ENCODE measurements at places on chromosomes 12 and 14.
A peak's percentile ranks its signal among the peaks of the same experiment; 100 is the strongest.

- no peak for DNase-seq
Measured at GRCh38 chr14:86217523-86217922, 687.6 kb downstream of the FLRT2 start.

GRCh38 chr12:52207895-52208294, 16.1 kb upstream of the KRT80 start:
- DNase-seq = no peak

GRCh38 chr12:46915082-46915481, 89.3 kb upstream of the SLC38A4 start:
- DNase-seq = no peak

DNA sequence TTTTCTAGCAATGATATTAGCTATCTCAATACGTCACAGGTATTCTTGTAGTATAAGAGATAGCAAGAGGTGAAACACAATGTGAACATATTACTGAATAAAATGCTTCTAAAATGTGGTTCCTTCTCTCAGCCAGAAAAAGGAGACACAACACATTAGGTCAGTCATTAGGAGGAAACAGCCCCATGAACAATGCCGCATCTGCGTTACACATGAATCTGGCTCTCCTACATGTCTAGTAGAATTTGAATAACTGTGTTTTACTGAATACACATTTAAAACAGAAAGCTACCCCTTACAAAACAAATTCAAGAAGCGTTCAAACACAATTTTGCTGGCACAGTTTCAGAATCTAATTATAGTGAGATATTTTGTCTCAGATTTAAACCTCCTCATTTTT, 51.6 kb downstream of the EFCAB11 start:
- no peak for DNase-seq

- no peak for DNase-seq
Measured at GRCh38 chr12:66071549-66071948, 59.0 kb downstream of the LLPH start.

DNA sequence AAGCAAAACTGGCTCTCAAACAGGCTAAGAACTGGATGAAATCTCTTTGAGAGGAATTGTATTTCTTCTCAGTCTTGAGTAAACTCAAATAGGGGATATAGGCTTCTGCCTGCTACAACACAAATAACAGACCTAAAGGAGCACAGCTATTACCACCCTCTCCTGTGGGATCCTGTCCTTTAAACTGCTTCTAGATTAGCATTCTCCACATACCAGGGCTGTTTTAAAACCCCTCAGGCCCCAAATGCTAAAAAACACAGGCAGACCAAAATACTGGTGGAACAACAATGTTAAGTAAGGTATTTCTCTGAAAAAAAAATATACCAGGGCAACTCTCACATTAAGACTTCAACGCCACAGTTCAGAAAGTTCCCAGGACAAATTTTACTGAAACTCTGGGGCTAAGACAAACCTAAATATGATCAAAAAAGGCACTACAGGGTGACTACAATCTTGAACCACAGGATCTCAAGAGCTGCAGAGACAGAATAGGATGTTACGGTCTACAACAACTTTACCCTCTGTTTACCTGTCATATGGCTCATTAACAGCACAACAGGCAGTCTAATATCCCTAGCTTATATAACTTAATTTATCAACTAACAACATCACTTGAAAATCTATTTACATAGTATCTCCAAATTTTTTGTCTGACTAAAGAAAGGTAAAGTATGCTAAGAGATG, 7.2 kb downstream of the CPNE8 start:
- DNase-seq = no peak

DNA sequence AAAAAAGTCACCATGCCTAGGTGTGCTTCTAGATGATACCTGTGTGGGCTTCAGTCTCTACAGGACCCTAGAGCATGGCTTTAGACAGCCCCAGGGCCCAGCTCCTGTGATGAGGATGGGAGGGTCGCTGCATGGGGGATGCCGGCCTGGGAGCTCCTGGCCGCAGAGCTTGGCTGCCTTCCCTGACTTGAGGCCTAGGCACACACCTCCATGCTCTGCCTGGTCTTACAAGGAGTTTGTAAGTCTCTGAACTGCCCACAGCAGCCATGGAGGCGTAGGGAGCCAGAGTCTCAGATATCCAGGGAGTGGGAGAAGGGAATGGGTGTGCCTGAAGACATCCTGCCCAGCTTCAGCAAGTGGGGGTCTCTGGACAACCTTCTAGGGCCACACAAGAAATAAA, 149.5 kb upstream of the MYL2 start:
- DNase-seq = no peak

GRCh38 chr14:55427439-55427838, 13.0 kb downstream of the TBPL2 start:
- no peak for DNase-seq

- no peak for DNase-seq
Measured at GRCh38 chr14:36167431-36167830, 9.1 kb downstream of the PTCSC3 start.

GRCh38 chr14:49966304-49966809, 73.5 kb downstream of the ARF6 start:
- no peak for DNase-seq

DNA sequence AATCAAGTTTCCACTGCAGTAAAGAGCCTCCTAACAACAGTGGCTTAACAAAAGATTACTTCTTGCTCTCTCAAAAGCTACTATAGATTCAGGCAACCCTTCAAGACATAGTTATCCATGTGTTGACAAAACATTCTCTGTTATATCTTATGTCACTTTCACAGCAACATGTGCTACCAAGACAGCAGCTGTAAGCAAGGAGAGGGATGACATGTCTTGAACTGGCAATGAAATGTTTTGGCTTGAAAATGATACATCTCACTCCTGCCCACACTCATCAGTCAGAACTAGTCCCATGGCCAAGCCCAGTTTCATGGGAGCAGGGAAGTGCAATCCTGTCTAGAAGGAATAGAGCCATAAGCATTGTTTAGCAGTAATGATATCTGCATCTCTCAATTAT, 10.7 kb upstream of the GRIN2B start:
- DNase-seq = no peak

- peak; percentile 60 for DNase-seq
Measured at GRCh38 chr12:98373025-98373554, 142.3 kb upstream of the TMPO start.

- DNase-seq = no peak
Measured at GRCh38 chr12:124756760-124757159, 106.9 kb downstream of the SCARB1 start.

DNA sequence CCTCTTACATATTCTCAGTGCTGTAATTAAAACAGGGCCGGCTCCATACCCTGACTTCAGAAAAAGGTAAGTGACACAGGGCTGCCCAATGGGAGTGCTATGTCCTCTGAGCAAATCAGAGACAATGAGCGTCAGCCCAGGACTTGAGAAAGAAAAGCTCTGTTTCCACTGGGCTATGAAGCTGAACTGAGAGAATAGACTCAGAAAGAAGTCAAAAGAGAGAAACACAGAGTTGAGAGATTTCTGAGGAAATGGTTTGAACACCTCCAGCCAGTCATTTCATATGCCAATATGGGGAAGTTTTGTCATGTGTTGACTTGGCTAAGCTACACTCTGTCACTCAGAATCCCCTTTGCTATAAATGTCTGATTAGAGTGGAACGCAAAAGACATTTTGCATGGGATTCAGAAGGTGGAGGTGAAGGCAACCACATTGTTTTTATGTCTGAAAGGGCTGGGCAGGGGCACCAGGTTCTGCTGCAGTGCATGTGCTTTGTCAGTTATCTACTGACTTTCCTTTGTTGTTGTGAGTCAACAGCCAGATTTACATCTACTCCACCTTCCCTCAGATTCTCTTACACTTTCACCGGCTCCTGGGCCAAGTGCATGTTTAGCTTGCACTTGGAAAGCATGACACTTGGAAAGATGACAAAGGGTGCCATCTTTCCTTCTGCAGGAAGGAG, 313.3 kb downstream of the DUSP6 start:
- DNase-seq = no peak

- DNase-seq = no peak
Measured at GRCh38 chr12:52346593-52346992, 20.7 kb downstream of the KRT85 start.

DNA sequence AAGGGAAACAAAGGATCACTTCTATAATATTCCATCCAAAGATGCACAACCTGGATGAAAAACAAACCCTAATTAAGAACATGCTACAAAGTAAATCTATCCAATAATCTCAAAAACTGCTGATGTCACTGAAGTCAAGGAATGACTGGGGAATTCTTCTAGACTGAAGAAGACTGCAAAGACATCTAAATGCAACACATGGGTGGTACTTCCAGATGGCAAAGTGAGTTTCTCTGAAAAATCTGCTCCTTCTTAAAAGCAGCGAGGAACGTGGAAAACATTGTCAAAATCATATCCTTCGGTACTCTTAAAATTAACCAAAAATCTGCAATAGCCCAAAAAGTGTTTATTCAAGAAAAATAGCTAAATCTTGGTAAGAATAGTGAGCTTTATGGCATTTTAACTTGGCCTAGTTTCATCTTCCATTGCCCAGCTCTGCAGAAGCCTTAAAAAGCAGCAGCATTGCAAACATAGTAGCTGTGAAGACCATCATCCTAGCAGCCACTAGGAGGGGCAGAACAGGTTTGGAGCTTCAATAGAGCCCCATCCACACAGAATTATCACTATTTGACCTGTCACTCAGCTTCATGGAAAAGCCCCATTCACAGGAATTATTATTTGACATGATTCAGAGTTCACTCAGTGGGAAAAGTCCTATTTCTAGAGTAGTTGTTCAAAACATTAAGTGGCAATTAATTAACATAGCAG, 7.4 kb downstream of the CLEC14A start:
- DNase-seq = no peak

- no peak for DNase-seq
Measured at GRCh38 chr12:90690120-90690519, 264.9 kb downstream of the CCER1 start.

DNA sequence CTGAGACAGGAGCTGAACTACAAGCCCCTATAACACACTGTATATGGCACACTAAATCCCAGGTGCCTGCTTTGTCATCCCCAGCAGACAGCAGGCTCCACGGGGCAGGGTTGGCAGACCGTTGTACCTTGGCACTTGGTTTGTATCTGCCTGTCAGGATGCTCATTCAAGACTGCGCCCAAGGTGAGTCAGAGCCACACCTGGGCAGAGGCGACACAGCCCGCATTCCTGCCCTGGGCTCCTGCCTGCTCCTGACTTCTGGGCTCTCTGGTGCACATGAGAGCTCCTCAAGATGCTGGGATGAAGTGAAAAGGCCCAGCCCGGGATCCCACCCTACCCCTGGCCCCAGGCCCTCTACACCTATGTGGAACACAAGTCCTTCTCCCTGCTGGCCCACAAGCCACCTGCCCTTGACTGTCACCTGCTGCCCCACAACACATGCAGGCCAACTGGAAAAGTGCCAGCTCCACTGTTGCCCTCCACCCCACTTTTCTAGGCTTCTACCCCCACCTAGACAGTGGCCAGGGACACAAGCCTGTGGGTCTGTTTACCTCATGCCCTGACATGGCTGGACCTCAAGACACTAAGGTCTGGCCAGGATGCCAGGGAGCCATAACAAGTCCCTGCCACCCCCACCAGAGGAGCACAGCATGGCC, 30.8 kb upstream of the PNMA1 start:
- DNase-seq = no peak

GRCh38 chr12:48999371-49000131, at the start of gene DDN:
DDN (minus strand) TSS chr12:48999375; CDS start chr12:48999287, 88 bp downstream.
- no peak for DNase-seq

DNA sequence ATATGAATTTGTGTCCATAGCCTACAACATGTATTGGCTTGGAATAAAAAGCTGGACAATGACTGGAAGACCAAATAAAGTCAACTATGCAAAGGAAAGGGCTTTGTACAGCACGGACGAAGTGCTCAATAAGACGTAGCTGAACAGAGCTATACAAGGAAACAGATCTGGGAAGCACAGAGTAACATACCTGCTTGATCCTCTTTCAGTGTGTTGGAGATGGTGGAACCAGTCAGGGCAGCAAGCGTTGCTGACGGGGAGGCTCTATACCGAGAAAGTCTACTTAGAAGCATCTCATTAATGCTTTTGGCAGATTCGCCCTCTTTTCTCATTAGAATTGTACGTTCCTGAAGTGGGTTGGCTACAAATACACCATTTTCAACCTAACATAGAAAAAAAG, 99.3 kb downstream of the HECTD4 start:
- DNase-seq = no peak

- no peak for DNase-seq
Measured at GRCh38 chr12:53720946-53721345, 6.3 kb downstream of the CALCOCO1 start.

All from NCI-H1417 treated with DMSO at 0.1 percent for 48 hours (cell line).